ENCODE measurements at places on chromosomes 12 and 14.

DNA sequence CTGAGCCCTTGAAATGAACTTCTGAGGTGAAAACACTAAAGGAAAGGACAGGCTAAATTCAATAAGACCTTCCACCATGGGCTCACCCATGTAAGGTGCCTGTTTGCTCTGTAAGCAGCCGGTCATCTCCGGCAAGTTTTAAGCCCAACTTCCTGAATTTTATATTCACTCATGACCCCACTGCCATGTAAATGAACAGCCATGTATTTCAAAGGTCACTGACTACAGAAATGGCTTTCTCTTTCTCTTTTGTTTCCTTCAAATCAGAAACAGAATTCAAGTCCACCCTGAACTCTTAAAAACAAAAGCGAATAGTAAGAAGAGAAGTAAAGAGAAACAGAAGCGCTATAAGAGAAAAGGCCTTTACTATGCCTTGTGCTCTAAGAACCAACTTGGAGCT lies 61.7 kb upstream of the OVCH1 start:
- no peak for DNase-seq

DNA sequence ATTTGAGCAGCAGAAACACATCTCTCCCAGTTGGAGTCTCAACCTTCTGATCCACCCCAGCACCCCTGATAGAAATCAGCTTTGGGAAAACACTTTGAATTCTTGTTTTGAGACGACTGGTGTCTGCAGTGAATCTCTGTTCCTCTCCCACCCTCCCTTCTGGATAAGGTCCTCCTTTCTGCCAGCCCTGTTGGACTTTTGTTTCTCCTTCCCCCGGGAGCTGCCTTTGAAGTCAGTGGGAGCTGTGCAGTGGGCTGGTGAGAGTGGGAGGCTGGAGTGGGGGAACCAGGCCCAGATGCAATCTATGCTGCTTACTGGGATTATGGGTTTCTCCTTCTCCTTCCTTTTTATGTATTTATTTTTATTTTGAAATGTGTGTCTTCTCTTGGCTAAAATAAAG lies 49.0 kb downstream of the FLRT2 start:
- no peak for DNase-seq

DNA sequence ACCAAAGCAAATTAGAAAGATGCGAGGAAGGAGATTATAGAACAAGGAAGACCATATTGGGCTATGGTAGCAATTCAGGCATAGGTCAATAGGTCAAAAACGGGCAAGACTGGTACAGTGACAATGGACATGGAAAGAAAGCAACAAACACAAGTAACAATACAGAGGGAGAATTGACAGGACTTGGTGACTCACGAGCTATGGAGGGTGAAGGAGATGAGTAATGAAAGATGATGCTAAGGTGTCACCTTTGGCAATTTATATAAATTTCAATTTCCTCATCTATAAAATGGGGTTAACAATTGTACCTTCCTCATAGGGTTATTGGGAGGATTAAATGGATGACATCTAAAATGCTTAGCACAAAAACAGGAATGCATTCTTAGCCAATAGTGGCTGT lies 15.1 kb upstream of the DUSP16 start:
- no peak for DNase-seq

DNA sequence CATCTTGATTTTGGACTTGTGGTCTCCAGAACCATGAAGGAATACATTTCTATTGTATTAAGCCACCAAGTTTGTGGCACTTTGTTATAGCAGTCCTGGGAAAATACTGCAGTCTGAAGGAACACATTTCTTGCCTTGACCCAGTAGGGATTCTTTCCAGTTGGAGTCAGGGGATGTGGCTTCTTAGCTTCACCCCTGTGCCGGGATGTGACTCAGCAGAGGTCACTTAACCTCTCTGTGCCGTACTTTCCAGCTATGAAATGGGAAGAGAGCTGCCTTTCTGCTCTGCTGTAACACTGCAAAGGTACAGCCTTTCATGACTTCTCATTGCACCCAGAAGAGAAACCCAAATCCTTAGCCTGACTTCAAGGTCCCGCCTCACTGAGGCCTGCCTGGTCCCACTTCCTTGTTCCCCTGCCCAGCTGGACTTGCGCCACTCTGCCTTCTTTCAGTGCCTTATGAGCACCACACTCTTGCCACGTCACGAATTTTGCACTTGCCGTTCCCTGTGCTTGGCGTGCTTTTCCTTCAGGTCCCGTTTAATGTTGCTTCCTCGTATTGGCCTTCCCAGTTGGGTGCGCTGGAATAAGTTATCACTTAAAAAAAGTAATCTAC lies 24.2 kb downstream of the CHST11 start:
- no peak for DNase-seq

DNA sequence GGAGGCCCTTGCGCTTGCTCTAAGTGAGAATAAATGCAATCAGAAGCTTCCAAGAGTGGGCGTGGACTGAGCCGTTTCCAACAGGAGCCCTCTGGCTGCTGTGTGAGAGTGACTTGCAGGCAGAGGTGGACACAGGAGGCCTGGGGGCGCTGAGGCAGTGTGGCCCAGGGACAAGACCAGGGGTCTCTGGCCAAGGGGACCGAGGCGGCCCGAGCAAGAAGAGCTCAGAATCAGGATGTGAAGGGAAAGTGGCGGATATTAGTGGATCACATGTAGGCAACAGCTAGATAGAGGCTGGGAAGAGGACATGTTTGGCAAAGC lies 8.6 kb downstream of the RIMBP2 start:
- DNase-seq: no peak

GRCh38 chr12:20142316-20142715 lies 226.0 kb upstream of the PDE3A start:
- no peak for DNase-seq

DNA sequence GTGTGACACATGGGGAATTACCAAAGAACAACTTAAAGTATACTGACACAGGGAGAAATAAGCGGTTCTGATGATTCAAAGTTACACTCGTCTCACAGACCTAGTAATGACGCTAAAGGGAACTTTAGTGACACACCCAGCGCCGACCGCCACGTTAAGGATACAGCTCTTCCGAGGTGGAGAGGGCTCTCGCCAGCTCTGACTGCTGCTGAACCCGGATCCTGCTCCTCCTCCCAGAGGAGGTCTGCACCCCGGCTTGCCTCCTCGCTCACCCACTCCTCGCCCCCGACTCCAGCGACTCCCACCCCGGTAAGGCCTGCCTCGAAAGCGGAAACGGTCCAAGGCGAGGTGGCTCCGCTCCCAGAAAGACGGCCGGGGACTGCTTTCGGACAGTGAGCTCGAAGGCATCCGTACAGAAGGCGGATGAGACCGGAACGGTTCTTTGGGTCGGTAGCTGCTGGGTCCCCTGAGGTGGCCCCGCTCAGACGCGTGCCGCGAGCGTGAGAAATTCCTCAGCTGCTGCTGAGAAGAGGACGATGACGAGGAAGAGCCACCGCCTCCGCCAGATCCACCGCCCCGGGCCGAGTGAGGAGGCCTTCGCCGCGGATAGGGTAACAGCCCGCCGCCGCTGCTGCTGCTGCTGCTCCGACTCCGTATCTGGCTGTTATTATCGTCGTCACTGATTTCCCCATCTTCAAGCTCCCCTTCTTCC lies 643 bp downstream of the ZFC3H1 start:
- DNase-seq: peak; percentile 67

DNA sequence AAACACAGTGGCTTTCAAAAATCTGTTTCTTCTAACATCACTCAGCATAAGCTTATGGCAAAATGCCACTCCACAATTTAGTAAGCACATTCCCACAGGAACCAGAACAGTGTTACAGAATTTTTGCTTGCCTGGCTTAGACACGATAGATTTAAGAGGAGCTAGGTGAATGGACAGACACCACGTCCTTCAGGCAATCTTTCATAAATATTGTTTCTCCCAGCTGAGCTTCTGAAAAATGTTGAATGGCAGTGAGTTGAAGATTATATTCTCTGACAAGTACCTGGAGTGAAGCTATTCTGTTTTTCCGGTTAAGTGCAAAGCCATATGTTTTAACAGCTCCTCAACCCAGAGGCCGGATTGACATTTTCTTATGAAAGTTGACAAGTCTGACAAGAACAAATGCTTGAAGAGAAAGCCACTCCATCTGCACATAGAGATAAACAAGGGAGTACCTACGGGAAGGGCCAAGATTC lies 102.0 kb downstream of the FSCB start:
- no peak for DNase-seq

- DNase-seq: no peak
These were observed 65.9 kb upstream of the CDKN3 start for GRCh38 chr14:54330876-54331275.

GRCh38 chr14:82190742-82191141 lies 657.1 kb upstream of the SEL1L start:
- DNase-seq: no peak

GRCh38 chr14:21999402-21999801 lies 325.8 kb upstream of the OR4E1 start:
- no peak for DNase-seq

DNA sequence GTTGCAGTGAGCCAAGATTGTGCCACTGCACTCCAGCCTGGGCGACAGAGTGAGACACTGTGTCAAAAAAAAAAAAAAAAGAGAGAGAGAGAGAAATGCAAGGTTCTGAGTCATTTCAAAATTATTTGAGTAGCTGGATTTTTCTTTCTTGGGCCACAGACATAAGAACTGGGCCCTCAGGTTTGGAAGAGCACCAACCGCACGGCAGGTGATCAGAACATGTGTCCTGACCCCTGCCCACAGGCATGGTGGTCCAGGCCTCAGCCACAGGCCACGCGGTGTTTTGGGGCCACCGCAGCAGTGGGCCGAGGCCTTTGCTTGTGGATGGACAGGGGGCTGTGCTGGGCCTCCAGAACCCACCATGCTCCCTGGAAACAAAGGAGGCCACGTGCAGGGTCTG lies 126.7 kb downstream of the CALM1 start:
- DNase-seq: no peak

GRCh38 chr12:45170456-45171042 lies 45.3 kb upstream of the ANO6 start:
- DNase-seq: peak; percentile 76

DNA sequence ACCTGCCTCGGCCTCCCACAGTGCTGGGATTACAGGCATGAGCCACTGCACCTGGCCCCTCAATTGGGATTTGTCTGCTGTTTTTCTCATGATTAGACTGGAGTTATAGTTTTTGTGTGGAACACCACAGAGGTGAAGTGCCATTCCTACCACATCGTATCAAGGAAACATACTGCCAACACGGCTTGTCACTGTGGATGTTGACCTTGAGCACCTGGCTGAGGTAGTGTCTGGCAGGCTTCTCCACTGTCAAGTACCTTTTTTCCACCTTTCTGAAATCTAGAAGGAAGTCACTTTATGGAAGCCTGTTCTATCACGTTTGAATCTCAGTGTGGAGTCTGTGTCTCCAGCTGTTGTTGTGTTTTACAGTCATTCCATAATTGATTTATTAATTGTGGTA lies 21.4 kb upstream of the SEL1L start:
- no peak for DNase-seq
